ENCODE measurements at places on chromosomes 4 and X.

- no peak for DNase-seq
Measured at GRCh38 chr4:187227907-187228704, 504.4 kb upstream of the FAT1 start.

- no peak for DNase-seq
Measured at GRCh38 chrX:77901506-77901905, 2.2 kb downstream of the COX7B start.

DNA sequence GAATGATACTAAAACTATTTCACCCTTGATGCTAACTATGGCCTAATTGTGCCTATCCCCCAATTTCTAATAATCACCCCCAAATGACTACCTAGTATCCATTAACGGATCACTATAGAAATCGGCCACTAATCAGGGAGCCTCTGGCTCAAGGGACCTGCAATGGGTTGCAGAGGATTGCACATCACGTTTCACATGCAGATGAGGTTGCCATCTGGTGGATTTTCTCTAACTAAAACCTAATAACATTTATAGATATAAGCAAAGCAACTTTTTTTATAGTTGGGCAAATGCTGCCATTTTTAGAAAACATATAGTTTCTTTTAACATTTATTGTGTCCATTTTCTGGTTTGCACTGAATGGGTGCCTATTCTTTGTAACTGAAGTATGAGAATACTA lies 28.3 kb upstream of the ALG13 start:
- no peak for DNase-seq

GRCh38 chr4:36165631-36166005 lies 78.7 kb downstream of the ARAP2 start:
- DNase-seq: no peak

DNA sequence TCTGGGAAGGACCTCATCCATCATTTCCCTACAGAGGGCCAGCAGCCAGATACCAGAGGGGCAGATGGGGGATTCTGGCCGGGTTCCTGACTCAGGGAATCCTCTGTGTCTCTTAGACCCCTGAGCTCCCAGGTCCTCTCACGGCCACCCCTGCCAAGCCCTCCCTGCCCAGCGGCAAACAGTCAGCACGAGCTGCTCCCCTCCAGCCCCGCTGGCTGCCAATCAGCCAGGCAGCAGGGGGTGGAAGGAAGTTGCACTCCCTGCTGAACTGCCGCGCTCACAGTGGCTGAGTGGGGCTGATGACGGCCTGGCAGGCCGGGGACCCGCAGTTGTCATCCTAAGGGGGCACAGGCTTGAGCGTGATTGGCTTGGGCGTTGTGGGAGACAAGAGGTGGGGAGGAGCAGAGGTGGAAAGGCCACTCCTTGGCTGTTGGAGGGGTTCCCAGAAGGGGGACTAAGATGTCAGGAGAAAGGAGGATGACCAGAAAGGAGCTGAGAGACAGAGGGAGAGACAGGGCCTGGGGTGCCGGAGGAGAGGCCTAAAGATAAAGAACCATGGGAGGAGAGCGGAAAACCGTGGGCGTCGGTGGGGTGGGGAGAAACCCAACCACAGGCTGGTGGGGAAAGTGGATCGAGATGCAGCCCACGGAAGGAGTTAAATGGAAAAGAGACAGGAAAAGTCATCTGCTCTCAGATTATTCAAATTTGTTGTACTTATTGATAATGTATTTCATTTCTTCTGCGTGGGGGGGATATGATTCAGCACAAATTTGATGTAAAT lies 4.4 kb upstream of the CCDC149 start:
- DNase-seq: no peak

DNA sequence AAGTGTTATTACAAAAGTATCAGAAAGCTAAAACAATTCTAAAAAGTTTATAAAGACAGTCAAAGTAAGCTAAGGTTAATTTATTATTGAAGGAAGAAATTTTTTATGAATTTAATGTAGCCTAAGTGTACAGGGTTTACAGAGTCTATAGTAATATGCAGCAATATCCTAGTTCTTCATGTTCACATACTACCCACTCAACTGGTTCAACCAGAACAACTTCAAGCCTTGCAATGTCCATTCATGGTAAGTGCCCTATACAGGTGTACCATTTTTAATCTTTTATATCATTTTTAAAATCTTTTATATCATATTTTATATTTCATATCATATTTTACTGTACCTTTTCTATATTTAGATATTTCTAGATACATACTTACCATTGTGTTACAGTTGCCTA lies 34.3 kb downstream of the COL4A5 start:
- DNase-seq: no peak

DNA sequence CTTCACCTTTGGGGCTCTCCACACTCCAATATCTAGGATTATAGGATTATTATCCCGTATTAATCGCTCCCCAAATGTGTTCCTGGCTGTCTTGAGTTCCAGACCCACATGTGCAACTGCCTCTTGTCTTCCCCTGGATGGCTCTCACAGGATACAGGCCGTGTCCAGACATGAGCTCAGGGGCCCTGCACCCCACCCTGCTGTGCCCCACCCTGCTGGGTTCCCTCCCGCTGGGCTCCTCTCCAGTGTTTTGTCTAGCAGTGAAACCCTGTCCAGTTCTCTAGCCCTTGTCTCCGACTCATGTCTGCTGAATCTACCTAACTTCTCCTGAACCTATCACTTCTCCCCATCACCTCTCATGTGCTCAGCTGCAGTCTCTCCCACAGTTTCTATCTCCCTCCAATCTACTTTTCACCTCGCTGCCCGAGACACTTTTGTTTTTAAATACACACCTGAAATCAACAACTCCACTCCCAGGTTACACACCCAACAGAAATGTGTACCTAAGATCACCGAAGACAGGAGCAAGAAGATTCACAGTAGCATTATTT lies 2.0 kb downstream of the RNF212 start:
- DNase-seq: no peak

GRCh38 chr4:39050590-39050989 lies 11.4 kb upstream of the KLHL5 start:
- DNase-seq: no peak

GRCh38 chrX:110114260-110114776 lies 111.4 kb downstream of the TMEM164 start:
- no peak for DNase-seq

- no peak for DNase-seq
Measured at GRCh38 chrX:103254171-103254824, 657 bp downstream of the TCEAL8 start.

DNA sequence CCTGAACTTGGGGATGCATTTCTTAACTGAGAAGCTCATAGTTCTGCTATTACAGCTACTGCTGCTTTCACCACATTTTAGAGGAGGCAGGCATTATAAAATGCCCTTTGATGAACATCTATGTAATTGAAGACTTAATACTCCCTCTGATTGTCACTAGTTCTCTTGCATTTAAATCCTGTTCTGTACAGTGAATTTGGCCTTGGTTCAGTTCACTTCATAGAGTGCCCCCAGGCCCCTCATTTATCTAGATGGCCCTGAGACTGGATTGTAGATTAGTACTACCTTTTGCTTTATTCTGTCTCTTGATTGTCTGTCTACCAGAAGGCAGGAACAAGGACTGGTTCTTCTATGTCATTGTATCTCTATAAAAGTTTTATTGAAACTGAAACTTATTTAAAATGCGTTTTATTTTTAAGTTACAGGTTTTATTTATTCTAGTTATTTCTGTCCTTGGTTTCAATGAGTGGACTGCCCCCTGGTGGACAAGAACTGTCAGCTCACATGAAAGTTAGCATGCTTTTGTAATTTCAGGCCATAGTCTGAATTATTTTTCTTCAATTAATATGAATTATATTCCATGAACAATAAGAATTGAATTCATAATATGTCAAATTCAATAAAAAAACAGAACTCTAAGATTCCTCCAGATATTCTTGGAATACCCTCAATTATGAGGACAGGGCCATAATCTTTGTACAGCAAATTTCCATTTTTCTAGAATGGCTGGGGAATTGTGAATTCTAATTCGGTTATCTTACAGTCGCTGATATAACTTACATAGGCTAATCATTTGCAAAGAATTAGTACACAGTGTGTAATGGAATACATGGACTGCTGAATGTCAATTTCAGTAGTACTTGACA lies 47.2 kb upstream of the TMEM33 start:
- peak; percentile 48 for DNase-seq

GRCh38 chr4:23614284-23614892 lies 275.5 kb downstream of the PPARGC1A start:
- DNase-seq: no peak

- no peak for DNase-seq
Measured at GRCh38 chr4:41202356-41202755, 12.0 kb downstream of the APBB2 start.

DNA sequence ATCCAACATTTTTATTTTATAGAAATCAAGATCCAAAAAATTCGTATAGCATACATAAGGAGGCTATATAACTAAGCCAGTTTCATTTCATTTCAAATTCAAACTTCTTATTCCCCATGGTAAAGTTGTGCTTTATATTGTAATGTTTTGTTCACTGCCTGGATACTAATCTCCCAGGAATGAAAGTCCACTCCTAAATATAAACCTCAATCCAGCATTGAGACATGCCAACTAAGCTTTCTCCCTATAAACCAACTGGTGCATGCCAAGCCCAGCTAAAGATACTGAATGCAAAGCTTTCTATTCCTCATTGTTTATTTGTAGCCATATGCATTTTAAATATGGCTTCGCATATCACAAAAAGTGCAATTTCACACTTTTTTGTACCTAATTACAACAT lies 63.8 kb upstream of the INPP4B start:
- DNase-seq: no peak

GRCh38 chr4:84622959-84623358 lies 40.0 kb downstream of the CDS1 start:
- DNase-seq: no peak

GRCh38 chr4:118801895-118802575 lies 33.9 kb downstream of the SEC24D start:
- no peak for DNase-seq

GRCh38 chrX:154348646-154349358 lies 25.6 kb downstream of the FLNA start:
- DNase-seq: no peak

- DNase-seq: peak; percentile 25
Measured at GRCh38 chr4:41661442-41662076, 87.0 kb downstream of the PHOX2B start.

GRCh38 chr4:56908206-56909085 lies 746 bp downstream of the REST start:
- DNase-seq: peak; percentile 43

GRCh38 chrX:97806946-97807345 lies 923.2 kb downstream of the RPA4 start:
- DNase-seq: no peak

GRCh38 chrX:132022198-132022966 lies 720 bp upstream of the STK26 start:
- DNase-seq: no peak

GRCh38 chr4:141899541-141899940 lies 263.2 kb downstream of the IL15 start:
- no peak for DNase-seq

GRCh38 chrX:129875669-129876068 lies 30.3 kb upstream of the UTP14A start:
- no peak for DNase-seq

DNA sequence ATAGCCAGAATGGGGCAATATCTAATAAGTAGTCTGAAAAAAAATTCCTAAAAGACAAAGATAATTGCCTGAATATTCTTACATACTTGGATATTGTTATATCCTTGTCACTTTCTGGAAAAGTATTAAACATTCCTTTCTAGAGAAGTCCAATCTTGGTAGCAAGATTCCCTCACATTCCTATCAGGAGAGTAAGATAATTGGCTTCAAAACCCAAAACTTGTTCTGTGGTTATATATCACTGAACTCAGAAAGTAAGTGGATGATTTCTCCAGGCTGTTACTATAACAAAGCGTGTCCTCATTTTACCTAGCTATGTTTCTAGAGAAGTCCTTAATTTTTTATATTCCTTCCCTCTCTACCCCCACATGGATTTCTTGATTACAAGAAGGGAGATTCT lies 46.0 kb upstream of the TEX13A start:
- DNase-seq: no peak

- no peak for DNase-seq
Measured at GRCh38 chr4:102438396-102439235, 62.5 kb upstream of the NFKB1 start.

DNA sequence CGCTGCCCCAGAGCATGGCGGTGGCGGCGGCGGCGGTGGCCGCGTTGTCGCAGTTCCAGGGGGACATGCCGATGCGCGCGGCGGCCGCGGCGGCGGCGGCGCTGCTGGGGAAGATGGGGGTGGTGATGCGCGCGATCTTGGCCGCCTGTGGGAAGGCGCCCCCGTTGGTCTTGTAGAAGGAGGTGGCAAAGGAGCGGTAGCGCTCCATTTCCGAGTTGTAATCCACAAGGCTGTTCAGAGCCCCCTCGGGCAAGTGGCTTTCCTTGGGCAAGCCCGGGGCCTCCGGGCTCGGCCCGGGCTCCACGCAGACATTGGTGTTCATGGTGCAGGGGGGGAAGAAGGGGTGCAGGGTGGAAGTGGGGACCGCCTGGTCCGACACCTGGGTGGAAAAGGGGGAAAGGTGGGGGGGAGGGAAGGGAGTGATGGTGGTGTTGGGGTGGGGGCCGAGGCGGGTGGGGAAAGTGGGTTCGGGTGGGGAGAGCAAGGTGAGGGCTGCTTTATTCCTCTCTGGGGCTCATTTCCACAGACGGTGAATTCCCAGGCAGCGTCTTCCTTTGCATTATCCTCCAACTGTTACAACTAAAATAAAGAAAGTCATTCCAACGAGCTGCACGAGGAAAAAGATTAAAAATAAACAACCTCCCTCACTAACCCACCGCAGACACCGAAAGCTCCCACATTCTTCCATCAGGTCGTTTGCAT lies 3.1 kb downstream of the CXXC4 start:
- peak; percentile 11 for DNase-seq

- DNase-seq: no peak
Measured at GRCh38 chrX:4550018-4550417, 836.6 kb upstream of the PRKX start.

DNA sequence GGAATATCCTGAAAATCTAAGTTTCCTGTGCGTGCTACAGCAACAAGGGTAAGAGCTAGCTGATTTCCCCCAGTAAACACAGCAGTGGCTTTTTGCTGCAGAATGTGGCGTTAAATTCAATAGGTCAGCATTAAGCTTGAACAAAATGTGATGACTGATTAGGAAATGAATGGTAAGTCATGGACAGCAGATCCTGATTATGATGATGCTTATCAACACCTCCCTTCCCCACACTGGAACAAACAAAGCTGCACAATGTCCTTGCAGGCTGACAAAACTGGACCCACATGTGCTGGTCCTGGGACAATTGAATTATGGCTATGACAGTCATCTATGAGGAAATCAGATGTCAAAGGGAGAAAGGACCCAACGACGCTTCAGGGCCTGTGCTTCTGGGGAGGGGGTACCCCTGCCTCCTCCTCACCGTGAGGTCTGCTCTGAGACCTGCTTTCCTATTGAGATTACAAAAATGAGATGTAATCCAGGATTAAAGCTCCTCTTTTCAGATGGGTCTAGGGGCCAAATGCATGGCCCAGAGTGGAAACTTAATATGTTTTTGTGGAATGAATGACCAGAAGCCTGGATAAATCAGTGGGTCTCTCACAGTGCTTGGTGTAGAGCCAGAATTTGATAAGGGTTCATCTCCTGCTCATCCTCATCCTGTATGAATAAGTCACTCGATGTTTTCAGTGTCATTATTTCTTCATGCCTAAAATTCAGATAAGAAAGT lies 32.0 kb upstream of the BOD1L1 start:
- DNase-seq: no peak

- no peak for DNase-seq
Measured at GRCh38 chrX:57587607-57588006, 4.2 kb upstream of the ZXDB start.

All from CD4-positive, alpha-beta T cell treated with Interferon alpha-2 for 1 hour (primary cell).